Activated T-cell treated with anti-CD3 and anti-CD28 coated beads for 48 hours (primary cell): ENCODE measurements at places on chromosomes 16 and 17.

- no peak for DNase-seq
Measured at GRCh38 chr16:59993101-59993500, 1259.0 kb upstream of the GOT2 start.

DNA sequence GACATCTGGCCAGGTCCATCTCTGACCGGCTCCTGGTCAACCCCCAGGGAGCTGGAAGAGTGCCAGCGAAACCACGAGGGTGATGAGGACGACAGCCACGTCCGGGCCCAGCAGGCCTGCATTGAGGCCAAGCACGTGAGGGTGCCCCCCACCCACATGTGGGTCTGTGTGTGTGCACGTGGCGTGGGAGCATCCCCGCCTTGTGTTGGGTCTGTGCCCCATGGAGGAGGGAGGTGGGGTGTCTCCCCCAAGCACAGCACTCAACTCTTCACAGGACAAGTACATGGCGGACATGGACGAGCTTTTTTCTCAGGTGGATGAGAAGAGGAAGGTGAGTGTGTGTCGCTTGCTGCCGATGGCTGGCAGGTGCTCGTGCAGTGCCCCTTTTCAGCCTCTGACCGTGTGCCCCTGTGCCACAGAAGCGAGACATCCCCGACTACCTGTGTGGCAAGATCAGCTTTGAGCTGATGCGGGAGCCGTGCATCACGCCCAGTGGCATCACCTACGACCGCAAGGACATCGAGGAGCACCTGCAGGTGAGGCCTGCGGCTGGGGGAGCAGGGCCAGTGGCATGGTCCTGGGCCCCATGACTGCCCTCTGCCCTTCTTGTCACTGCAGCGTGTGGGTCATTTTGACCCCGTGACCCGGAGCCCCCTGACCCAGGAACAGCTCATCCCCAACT lies 1.7 kb downstream of the STUB1 start:
- DNase-seq: no peak

DNA sequence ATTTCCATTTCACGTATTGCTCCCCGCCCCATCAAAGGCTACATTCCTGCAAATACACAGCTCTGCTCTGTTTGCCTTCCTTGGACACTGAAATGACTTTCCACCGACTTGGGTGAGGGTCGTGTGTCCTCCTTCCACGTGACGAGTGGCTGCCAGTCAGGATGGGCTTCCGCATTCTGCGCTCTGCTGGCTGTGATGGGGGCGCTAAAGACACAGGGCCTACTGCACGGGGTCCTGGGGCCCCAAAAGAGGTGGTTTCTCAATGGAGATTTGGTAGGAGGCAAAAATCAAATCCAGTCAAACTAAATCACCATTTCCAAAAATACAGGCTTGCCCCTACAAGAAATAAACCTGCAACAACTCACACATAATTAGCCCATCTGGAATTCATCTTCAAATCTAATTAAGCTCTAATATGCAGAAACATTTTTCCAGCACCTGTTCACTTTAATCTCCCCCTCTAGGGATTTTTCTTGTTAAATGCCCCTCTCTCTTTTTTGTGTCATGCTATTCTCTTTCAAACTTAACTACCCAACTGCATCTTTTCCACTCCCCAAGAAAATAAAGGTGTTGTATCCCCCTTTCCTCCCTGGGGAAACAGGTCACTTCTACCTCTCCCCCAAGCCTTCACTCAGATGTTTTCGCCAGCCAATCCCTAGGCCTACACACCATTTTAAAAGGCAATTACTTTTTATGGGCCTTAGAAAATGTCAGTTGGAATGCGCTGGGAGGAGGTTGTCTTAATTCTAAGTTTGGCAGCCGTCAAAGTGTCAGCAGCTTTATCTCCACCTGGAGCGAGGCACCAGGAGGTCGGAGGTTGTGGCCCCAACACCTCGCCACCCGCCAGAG lies 21.9 kb upstream of the FAAP100 start:
- no peak for DNase-seq

DNA sequence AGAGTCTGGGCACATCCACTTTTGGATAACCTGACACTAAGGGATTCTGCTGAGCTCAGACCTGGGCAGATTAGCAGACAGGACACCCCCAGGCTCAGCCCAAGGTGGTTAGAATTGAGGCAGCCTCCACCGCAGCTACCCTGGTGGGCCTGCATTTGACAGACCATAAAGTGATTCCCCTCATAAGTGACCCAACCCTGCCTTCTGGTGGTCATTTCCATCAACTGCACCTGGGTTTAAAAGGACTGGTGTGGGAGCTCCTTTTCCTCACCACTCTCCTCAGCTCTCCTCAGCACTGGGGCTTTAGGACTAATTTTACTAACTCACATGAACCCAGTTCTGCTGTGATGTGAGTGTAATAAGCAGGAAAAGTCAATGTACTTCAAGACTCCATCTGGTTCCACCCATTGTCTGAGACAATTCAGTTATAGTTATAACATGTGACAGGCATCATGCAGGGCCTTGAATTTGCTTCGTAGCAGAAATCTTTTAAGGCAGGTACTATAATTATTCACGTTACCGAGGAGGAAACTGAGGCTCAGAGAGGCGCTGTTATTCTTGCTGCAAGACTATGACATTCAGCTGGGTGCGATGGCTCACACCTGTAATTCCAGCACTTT lies 42.5 kb downstream of the MYH3 start:
- peak; percentile 6 for DNase-seq

- DNase-seq: no peak
Measured at GRCh38 chr17:19239544-19239943, 2.4 kb downstream of the EPN2 start.
